ENCODE measurements at places on chromosomes 2 and 18. TPM values are rescaled to one million over a fixed set of nuclear protein-coding genes. Genes with fewer than 3 reads are reported as not detected.
A peak's percentile ranks its signal among the peaks of the same experiment; 100 is the strongest.

DNA sequence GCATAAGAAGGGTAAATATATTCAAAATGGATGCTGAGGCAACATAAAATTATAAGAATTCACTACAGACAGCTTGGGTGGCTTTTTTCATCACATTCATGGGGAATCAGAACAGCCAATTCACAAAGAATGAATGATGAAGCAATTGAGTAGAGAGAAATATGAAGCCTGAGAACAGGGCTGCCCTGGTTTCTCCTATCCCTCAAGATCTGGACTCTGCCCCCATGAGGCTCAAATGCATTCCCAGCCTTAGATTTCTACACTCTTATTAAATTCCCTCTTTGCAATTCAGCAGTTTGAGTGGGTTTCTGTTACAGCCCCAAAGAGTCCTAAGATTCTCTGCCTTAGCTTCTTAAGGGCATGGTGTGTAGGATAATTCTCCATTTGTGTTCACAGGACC, 172.5 kb downstream of the MAIP1 start:
- DNase-seq: no peak

GRCh38 chr2:190156530-190157212, 94.1 kb upstream of the MSTN start:
- DNase-seq: no peak

- DNase-seq: no peak
Measured at GRCh38 chr2:128196471-128196931, 105.5 kb downstream of the UGGT1 start.

DNA sequence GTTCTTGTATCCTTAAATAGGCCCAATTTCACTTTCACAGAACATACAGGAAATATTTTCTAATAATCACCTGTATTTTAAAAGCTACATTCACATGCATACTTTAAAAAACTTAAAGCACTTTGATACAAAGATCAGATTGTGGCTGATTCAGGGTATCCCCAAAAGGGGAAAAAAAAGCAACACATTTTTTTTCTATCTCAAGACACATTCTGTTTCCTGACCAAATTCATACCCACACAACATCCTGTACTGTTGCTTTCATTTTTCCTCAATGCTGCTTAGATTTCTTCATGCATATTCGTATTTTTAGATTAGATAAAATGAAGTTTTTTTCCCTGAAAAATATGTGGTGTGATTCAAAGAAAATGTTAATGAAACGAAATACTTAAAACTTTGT, 122.5 kb downstream of the TMEFF2 start:
- no peak for DNase-seq

DNA sequence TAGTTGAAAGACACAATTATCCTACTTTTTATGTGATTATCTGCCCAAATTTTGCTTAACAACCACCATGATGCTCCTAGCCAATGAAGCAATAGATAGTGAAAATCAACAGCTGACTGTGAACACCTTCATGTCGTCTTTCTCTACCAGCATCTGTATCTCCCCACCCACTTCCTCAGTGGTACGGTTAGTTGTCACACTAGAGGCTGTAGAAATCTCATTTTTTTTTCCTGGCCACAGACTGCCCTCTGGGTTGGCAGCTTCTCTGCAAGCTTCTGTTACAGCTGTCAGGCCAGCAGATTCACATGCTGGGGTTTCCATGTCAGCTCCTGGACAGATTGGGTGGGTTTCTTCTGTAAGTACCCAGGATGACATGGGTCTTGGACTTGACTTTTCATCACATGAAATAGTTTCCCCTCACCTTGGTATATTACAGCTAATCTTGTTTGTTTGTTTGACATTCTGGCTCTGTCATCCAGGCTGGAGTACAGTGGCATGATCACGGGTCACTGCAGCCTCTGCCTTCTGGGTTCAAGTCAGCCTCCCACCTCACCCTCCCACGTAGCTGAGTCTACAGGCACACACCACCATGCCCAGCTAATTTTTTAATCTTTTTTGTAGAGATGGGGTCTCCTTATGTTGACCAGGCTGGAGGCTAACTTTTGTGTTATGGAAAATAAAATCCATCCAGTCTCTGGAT, 24.3 kb downstream of the STAT4 start:
- no peak for DNase-seq

GRCh38 chr2:37387148-37387835, 42.9 kb downstream of the QPCT start:
- DNase-seq: no peak

GRCh38 chr2:16725549-16725948, 59.9 kb upstream of the CYRIA start:
- no peak for DNase-seq

GRCh38 chr18:6374935-6375529, 39.7 kb downstream of the L3MBTL4 start:
- DNase-seq: no peak

GRCh38 chr18:332721-333510, 65.1 kb upstream of the THOC1 start:
- no peak for DNase-seq

DNA sequence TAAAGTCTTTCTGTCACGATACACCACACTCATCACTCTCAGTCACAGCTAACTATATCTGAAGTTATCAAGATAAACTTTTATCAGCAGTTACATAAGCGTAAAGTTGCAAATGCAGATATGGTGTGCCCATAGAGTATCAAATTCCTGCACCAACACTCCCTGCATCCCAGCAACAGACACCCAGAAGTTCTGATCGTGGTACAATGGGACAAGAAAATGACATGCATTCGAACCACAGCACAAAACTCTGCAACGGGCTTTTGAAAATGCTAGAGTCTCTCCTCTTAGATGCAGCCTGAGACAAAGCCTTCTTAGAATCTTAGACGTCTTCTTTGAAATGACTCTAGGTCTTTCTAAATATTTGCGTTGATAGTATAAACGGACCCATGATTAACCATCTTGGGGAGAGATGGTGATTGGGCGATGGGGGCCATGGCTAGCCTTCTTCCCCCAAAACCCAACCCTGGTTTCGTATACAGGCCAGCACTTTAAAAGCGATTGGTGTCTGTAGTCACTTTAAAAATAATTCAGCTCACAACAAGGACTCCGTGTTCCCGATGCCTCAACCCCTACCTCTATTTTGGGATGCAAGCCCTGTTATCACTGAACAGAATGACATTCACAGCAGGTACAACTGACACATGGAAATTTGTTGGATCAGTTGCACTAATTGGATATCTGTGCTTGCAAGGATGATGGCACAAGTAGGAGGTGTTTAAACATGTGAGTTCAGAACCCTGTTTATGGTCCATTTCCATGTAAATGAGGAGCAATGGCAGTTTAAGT, 286.6 kb downstream of the MYT1L start:
- no peak for DNase-seq

DNA sequence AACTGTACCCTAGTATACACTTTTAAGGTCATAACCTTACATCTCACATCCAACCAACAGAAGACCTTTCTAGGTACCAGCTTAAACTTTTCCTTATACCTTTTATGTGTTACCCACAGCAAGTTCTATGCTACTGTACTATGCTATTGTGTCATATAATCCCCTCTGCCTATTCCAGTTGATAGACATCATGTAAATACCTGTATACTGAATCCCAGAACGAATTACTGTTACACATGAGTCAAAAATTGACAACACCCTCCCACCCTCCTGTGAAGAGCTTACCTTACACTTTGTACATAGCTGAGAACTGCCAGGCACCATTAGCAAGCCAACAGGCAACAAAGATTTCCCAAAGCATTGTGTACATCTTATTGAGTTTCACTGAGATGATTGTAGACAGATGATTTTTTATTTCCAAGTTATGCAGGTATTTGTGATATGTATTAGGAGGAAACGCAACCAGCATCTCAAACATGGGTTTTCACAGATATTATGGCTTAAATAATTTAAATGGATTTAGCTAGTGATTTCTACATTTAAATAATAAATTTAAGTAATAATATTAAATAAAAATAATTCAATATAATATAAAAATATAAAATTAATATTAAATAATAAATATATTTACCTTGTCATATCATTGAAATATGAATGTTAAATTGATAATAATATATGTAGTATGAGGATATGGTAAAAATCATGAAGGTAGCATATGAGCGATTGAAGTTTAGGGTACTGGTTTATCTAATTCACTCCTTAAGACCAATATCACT, 43.0 kb upstream of the ANKRD44 start:
- no peak for DNase-seq

GRCh38 chr2:240728827-240729226, 37.2 kb downstream of the AQP12A start:
- no peak for DNase-seq

DNA sequence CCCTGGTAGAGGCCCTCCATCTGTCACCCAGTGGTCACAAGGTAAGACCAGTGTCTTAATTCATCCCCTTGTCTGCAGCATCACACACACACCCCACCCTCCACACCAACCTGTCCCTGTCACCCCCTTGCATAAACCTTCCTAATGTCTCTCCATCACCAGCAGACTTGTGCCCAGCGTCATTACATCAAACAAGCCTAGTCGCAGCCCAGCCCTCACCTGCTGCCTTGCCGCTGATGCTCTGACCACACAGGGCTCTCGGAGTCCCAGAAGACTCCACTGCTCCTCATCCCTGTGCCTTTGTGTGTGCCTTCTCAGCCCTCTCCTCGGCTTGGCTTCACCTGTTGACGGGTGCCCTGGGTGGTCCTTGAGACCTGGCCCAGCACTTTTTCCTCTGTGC, 171.2 kb downstream of the GLI2 start:
- no peak for DNase-seq

GRCh38 chr2:184920451-184920965, 322.2 kb downstream of the ZNF804A start:
- DNase-seq: no peak

- peak; percentile 94 for DNase-seq
Measured at GRCh38 chr2:11292464-11293255, 51.8 kb downstream of the ROCK2 start.

- no peak for DNase-seq
Measured at GRCh38 chr2:196234672-196235071, 63.3 kb upstream of the STK17B start.

- DNase-seq: no peak
Measured at GRCh38 chr2:224876522-224876921, 160.4 kb upstream of the CCDC195 start.

DNA sequence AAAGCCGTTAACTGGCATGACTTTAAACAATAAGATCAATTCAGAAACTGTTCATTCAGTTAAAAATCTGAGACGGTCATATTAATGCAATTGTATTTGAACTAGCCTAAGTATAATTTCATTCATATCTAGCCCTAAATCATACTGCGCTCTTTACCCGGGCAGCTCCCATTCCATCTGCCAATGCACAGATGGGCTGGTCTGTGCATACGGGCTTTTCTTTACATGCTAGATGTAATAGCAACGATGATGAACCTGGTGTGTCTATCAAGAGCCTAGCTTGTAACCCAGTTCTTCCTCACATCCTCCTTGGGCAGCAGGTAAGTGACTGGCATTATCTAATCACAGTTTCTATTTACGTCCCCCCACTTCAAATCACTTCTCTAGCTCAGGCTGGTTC, 631.5 kb upstream of the KLHL29 start:
- no peak for DNase-seq

- DNase-seq: no peak
Measured at GRCh38 chr2:22078701-22079100, 954.9 kb downstream of the TDRD15 start.

DNA sequence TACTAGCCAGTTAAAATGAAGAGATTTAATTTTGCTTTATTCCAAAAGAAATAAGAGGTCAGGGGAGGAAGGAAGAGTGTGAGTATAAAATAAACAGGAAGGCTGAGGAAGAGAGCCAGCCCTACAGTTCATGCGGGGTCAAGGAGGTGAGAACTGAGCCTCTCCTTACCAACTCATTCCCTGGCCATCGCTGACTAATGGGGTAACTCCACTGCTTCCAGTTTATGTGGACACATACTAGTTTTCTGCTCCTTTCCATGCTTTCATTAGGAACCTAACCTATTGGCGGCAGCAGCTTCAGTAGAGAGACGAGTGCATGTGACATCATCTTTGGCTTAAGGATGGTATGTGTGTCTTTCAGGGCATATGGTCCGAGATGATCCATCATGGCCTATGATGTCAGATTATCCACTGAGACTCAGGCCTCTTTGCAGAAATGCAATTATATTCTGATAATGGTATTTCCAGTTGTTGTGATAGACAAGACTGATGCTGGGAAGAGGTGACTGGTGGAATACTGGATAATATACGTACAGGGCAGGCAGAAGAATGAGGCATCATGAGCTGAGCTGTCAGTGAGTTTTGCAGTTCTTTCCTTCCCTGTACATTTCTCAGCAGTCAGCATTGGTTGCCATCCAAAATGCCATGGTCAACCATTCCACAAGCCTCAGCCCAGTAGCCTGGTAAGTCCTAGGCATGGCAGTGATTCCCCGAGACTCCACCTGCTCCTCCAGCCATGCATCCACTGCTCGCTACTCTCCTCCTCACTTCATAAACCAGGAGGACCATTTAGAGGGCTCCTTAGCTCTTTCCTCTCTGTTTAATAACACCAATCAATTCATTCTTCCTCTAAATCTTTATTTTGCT, 184.6 kb upstream of the OSR1 start:
- no peak for DNase-seq

DNA sequence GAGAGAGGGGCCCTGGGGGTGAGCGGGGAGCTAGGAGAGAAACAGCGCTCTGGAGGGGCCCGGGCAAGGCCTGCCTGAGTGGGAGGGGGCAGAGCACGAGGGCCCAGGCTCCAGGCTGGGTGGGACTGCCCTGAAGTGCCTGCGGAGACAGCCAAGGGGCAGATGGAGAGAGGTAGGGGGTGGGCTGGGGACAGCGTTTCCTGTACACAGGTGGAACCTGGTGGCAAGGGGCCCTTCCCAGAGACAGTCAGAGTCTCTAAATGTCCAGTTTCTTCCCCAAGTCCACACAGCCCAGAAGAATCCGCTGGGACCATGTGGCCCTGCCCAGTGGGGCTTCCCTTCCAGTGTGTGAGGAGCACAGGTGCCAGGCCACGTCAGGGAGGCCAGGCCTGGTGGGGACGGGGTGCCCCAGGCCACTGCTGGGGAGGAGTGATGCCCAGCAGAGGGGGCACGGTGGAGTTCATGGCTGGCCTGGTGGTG, 1.7 kb upstream of the GPR35 start:
- DNase-seq: no peak

DNA sequence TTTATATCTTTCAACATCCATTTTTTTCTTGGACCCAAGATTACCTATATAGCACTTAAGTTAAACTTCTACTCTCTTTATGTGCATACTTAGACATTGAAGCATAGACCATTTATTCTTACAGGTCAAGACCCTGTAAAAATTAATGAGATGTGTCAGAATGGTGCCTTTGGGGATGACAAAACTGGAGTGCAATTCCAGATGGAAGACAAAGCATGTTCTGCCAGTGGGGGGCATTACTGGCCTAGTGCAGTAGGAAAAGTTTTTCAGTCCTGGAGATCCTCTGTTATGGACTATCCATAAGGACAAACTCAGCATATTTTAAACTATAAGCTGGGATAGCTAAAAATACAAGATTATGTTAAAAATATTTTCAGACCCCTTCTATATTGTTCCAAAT, 57.8 kb upstream of the MMADHC start:
- DNase-seq: no peak

The REL gene
- 8.6 TPM for total RNA-seq

The MEP1B gene
- not detected for total RNA-seq

The UGT1A3 gene
- not detected for total RNA-seq

The RAD51AP2 gene
- total RNA-seq: not detected

The SCN2A gene
- total RNA-seq: under 0.01 TPM

The TUBA3D gene
- not detected for total RNA-seq

The C2orf66 gene
- total RNA-seq: under 0.01 TPM

The CMPK2 gene
- total RNA-seq: 0.64 TPM

The CEP76 gene
- total RNA-seq: 13.4 TPM
